ENCODE measurements at places on chromosomes 11 and 22.

GRCh38 chr11:44766112-44766971, 39.6 kb downstream of the TSPAN18 start:
- peak; percentile 67 for DNase-seq

DNA sequence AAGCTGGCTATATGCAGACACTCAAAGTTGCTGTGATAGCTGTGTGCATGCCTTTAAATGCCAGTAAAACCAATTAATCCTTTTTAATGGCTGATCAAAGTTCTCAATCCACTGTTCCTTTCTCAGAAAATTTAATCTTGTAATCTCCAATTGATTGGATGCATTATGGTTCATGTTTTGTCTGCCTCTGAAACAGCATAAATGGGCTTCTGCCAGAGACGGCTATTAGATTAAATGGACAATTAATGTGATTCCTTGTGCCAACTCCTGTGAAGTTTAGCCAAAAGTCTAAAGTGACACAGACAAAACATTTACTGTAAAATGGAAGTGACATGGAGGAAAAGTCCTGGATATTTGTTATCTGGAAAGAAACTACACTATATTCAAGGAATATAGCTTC, 952.5 kb upstream of the FAT3 start:
- DNase-seq, result no peak

GRCh38 chr11:71302911-71303310, 50.5 kb upstream of the SHANK2 start:
- DNase-seq, result no peak

GRCh38 chr22:44132724-44133123, 48.0 kb upstream of the PARVG start:
- no peak for DNase-seq

- no peak for DNase-seq
These were observed 39.5 kb downstream of the B3GAT1 start for GRCh38 chr11:134372536-134372935.

DNA sequence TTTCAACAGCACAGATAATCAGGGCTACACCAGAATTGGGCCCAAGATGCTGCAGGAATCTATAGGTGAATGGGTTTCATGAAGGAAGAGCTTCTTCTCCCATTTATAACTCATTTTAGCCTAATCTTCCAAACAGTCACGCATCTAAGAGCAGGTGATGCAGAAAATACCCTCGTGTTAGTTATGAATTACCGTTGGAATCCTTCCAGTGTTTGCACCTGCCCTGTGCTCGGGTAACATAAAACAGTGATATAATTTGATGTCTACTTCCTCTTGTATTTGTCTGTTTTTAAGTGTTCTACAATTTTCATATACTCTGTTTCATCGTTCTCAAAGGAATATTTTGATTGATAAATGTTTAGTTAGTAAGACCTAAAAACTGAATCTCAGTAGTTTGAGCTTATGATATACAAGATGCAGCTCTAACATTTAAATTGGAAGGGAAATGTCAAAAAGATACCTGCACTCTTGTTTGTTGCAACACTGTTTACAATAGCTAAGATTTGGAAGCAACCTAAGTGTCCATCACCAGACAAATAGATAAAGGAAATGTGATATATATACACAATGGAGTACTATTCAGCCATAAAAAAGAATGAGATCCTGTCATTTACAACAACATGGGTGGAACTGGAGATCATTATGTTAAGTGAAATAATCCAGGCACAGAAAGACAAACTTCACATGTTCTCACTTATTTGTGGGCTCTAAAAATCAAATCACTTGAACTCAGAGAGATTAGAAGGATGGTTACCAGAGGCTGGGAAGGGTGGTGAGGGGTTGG, 42.1 kb downstream of the PPARA start:
- DNase-seq, result no peak

DNA sequence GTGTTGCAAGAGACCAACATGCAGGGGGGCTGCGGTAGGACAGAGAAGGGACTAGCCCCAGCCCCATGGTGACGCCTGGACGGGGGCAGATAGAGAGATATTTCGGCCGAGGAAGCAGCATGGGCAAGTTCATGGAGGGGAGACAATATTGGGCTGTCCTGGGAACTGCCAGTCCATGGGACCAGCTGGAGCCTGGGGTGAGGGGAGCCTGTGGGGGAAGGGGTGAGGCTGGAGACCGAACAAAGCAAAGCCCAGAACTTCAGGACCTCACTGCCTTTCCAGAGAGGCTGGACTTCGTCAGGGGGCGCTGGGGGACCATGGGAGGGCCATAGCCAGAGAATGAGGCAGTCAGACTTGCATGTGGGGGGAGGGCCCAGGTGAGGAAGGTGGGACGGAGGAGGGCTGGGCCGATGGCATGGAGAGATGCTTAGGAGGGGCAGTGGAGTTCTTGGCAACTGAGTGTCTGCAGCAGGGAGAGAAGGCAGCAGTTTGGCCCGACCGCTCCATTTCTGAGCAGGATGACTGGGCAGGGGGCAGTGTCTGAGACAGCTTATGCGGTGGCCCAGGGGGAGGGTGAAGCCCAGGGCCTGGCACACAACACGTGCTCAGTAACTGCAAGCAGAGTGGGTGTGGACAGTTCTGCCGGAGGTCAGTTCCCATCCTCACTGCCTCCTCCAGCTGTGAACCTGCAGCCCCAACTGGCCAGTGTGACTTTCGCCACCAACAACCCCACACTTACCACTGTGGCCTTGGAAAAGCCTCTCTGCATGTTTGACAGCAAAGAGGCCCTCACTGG, 712 bp downstream of the UPK3A start:
- no peak for DNase-seq

DNA sequence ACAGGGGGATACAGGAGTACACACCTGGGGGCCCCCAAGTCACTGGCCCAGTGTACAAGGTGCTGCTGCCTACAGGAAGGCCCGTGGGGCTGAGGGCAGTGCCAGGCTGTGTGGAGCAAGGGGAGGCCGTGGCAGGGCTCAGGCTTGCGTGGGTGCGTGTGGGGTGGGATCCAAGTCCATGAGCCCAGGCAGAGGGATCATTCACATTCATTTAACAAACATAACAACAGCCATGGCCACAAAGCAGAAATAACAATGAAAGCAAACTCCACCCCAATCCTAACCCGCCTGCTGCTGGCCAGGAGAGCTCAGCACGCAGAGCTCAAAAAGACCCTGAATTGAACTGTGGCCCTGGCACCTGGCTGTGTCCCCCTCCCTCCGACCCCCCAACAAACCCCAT, 17.0 kb upstream of the SCGB1A1 start:
- no peak for DNase-seq

- no peak for DNase-seq
These were observed 20.1 kb upstream of the AIFM3 start for GRCh38 chr22:20946991-20947390.

DNA sequence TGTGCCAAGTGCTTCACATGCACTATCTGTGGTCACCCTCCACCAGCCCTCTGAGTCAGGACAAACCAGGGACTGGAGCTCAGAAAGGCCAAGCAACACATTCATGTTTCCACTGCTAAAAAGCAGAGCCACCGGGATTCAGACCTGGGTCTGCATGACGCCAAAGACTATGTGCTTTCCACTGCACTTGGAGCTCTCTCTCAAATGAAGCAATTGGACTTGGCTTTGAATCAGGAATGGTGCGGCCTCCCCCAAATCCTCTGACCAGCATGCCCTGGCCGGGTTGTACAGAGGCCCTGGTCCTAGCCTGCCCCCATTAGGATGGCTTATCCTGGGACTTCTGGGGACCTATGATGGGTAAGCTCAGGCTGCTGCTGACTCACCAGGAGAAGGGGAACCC, 80.7 kb downstream of the PKNOX2 start:
- DNase-seq, result no peak

- DNase-seq, result no peak
These were observed 75.6 kb upstream of the GRAMD1B start for GRCh38 chr11:123354371-123354975.

DNA sequence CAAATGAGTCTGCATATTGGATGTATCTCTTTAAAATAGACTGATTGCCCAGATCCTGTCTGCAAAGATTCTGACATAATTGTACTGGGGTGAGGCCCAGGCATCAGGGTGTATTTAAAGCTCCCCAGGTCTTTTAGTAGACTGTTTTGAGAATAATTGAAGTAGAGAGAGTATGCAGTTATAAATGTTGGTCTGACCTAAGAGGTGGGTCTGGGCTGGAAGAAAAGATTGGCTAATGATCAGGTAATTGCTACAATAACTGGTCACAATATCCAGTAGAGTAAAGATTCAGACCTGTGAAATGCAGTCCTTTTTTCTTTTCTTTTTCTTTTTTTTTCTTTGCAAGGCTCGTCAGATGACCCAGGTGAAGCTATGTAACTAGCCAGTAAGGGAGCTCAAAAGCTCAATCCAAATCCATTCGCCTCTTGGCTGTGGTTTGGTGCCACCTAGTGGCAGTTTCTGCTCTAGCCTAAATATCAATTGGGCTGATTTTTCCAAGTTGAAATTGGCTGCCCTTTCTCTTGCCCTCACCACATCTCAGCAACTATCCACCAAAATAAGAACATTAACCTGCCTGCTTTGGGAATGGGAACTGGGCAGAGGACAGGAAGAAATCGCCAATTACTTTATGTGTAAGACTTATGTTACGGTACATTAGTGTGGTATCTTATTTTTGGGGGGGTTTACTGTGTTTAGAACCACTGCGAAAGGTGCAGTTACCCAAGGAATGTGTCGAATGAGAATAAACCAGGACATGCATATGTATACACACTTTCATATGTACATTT, 45.9 kb downstream of the ZNF143 start:
- peak; percentile 76 for DNase-seq

DNA sequence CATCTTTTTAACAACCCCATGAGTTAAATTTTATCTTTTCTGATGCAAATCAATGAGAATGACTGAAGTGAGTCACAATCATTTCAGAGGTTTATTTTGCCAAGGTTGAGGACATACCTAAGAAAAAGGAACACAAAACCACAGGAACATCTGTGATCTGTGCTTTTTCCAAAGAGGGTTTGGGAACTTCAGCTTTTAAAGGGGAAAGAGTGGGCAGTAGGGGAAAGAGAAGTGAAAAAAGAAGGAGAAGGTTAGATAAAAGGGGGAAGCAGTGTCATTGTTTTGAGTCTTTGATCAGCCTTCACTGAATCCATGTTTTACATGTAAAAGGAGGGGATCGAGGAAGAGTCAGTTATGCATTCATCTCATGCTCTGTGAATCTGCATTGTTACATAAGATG, 45.3 kb upstream of the SPON1 start:
- no peak for DNase-seq

DNA sequence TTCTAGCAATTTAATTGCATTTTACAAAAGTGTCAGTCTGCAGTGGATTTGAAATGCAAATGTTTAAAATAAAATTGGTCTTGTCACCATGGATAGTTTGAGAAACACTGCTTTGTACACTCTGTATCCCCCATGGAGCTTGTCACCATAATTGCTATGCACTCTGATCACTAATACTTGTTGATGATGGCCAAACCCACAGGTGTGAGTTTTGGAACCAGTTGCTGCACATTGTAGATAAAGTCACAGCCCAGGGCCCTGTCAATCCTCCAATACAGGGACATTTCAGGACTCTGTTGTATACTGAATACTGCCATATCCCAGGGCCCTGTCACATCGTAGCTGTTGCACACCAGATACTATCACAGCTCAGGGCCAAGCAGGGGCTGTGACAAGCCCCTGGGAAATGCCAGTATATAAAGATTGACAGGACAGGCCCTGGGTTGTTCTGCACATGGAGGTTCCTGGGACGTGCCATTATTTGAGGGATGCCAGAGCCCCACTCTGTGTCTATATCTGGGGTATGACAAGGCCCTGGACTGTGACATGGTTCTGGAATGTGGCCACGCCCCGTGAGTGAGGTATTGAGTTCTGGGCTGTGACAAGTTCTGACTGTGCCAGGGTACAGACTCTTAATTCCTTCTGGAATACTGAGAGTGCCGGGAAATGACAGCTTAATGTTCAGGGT, 27.9 kb upstream of the SMPD1 start:
- no peak for DNase-seq

DNA sequence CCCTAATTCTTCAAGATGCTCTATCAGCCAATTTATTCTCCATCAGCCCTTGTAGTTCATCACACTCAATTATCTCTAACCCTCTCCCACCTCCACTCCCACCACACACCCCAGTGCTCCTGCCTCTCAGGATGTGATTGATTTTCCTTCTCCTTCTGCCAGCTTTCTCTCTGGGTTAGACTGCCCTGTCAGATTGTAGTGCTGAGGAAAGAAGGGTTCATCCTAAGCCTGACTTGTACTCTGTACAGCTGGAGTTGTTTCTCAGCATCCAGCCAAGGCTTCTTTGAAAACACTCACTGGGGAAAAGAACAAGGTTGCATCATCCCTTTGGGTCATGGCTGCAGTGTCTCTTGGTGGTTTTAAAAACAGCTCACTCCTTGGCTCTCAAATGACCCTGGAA, 61.2 kb downstream of the CECR2 start:
- DNase-seq, result no peak

DNA sequence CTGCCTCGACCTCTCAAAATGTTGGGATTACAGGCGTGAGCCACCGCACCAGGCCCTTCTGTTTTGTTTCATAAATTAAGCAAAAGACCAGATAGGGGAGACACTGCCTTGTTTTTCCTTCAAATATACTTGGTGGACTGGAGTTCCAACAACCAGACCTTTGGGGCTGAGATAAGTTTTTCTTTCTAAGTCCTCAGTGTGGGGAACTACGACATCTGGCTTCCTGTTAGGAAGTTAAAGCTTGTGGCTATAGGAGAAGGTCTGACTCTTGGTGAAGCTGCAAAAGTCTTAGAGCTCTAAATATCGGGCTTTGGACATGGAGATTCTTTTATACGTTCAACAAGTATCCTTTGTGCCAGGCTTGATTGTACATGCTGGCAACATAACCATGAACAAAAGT, 64.1 kb upstream of the EED start:
- no peak for DNase-seq

DNA sequence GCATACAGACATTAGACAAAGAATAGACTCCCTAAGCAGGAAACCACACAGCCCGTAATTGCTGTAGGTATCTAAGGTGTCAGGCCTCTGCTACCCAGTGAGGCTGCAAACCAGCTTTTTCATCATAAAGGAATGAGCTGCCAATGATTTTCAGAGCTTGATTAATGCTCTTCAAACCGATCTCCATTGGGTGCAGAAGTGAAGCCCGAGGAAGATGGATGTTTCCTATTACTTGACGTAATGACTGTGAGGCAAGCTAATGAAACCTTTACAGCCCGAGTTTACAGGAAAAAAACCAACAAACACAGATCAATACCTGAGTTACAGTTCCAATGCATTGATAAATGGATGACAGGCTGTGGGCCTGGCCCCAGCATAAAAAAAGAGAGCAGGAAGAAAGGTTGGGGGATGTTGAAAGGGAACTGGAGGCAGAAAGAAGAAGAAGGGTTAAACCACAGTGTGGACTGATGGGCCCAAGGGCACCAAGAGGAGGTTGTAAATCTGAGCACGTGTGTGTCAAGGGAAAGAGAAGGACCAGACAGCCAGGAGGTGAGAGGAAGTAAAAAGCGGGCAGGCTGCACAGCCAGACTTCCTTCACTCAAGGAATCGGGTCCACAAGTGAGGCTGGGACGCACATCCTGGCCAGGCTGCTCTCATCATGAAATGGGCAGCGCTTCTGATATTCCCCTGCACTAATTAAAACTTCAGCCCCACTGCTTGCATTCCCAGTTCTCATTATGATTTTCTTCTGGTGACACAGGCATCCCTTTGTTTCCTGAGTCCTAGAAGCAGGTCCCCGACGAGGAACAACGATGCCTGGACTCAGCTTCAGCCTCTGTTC, 70.6 kb upstream of the NTM start:
- DNase-seq, result no peak
